ENCODE measurements at places on chromosomes 7 and 10.

DNA sequence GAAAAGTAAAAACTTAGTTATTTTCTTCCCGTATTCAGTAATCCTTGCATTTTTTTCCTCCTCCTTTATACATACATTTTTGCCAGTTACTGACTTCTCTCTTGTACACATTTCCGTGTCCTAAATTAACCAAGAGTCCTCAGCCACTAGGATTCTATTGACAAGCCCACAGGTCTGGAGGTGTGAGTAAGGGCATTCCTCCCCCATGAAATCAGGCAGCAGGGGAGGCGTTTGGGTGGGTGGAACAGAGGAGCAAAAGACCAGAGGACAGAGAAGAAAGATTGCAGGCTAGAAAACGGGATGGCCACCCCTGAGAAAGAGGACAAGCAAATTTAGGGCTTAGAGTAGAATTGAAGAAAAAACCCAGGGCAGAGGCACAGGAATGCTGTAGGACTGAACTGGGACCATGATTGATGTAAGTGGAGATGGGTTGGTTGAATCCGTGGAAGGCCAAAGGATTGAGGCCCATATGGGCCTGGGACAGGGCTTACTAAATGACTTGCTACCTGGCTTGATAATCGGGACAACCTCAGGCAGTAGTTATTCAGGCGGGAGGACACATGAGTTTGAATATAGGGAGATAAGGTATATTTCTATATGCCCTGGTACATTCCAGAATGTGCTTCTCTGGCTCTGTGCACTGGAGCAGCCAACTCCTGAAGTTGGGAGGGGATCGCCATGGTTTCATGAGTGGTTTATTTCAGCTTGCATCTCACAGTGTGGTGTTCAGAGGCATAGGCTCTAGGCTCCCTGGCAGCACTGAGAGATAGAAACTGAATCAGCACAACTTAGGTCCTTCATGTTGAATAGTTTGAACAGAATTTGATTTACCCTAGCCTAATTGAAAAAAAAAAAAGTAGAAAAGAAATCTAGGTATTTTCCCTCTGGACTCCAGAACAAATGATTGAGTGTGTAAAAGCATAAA lies 28.0 kb downstream of the IKZF1 start:
- no peak for DNase-seq

DNA sequence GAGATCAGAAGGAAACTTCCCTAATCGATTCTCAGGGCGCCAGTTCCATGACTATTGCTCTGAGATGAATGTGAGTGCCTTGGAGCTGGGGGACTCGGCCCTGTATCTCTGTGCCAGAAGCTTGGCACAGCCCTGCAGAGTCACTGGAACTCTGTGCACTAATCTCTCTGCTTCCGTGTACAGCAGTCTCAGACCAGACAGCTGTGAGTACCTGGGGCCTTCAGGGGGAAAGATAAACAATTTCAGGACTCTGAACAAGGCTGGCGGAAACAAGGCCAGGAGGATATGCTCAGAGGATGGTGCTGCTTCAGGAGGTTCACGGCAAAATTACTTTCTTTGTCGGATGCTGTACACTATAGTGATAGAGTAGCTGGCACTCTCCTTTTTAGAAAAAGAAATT lies 131.7 kb upstream of the PRSS58 start:
- DNase-seq, result no peak

DNA sequence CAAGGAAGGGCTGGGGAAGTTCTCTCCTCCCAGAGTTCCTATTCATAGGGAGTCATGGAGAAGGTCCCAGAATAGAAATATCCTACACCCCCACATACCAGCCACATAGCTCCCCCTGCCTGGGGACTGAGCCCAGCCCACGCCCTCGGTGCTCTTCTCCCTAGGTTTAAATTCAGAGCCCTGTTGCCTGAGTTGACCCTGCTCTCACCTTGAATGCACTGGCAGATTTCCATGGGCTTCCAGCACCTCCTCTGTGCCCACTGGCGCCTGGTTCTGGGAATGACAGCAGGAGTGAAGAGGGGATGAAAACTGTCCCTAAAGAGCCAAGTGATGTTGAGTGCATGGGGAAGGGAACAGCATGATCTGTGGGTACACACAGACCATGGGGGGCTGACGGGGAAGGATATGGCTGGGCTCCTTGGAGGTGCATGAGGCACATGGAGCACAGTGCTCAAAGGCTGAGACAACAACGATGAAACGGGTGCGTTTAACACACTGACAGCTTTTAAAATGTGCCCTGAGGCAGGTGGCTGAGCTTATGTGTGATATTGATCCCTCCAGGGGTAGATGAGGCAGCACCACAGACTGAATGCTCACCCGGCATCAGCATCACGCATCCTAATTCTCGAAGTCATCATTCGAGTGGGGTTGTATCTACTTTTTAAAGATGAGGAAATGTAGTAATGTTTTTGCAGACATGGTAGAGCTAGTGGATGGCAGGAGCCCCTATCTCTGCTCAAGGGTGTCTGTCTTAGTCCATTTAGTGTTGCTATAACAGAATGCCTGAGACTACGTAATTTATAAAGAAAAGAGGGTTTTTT lies 53.7 kb upstream of the IGFBP3 start:
- DNase-seq, result no peak

DNA sequence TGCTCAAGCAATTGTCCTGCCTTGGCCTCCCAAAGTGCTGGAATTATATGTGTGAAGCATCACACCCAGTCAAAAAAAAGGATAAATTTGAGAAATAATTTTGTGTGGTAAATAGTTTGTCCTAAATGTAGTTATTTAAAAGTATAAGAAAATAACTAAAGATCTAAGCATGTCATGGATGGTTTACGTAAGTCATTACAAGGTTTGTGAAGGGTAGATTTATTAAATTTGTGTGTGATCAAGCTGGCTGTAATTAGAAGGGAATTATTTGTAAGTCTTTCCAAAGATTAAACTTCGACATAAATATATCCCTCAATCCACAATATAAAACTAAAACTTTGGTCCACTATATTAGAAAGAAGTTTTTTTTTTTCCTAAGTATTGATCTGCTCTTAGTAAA lies 28.6 kb downstream of the ORC5 start:
- DNase-seq, result no peak

DNA sequence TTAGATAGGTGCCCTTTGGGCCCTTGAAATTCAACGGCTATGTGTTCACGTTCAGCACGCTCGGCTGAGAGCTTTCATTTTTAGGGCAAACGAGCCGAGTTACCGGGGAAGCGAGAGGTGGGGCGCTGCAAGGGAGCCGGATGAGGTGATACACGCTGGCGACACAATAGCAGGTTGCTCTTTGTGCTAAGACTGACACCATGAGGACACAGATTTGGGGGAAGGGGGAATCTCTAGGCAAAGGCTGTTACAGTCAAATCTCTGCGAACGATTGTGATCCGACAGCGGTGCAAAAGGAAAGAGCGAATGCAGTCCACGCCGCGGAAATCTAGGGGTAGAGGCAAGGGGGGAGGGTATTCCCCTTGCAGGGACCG lies 667 bp downstream of the KLLN start:
- DNase-seq, result no peak

DNA sequence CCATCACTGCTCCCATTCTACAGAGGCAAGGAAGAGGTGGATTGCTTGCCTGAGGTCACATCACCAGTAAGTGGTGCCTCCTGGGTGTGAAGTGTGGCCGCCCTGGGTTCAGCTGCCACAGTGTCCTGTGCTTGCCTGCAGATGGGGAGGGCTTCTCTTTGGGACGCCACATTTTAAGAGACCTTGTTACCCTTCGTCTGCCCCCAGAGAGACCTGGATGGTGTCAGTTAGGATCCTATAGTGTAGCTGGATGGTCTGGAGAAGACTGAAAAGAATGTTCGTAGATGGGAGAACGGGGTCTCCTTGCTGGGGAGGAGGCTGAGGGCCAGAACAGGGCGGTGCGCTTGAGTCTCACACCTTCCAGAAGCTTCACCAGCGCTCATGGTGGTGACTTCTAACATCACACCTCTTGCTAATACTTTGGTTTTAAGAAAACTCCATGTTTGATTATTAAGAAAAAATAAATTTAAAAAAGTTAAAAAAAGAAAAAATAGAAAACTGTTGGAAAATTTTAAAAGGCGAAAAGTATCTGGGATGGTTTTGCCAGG lies 2.3 kb downstream of the DOCK1 start:
- DNase-seq, result no peak

- DNase-seq, result no peak
Observed at GRCh38 chr10:62352356-62352970, 21.7 kb upstream of the ZNF365 start.

DNA sequence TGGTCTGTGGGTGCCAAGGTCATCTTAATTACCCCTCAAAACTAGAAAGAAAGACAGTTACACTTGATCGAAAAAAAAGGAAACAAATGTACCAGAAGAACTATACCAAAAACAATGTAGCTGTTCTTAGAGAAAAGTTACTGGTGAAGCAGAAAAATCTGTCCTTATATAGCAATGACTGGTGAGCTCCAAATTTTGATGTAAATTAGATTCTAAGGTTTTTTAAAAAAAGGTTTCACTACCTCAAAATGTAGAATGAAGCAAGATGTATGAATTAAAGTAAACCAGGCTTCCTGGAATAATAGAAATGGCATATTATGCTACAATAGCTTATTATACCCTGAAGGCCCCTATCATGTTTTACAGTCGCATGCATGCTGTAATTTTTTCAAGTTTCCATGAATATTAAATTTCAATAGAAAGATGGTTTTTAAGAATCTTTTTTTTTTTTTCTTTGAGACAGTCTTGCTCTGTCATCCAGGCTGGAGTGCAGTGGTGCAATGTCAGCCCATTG lies 28.4 kb upstream of the FKBP9 start:
- DNase-seq, result no peak

DNA sequence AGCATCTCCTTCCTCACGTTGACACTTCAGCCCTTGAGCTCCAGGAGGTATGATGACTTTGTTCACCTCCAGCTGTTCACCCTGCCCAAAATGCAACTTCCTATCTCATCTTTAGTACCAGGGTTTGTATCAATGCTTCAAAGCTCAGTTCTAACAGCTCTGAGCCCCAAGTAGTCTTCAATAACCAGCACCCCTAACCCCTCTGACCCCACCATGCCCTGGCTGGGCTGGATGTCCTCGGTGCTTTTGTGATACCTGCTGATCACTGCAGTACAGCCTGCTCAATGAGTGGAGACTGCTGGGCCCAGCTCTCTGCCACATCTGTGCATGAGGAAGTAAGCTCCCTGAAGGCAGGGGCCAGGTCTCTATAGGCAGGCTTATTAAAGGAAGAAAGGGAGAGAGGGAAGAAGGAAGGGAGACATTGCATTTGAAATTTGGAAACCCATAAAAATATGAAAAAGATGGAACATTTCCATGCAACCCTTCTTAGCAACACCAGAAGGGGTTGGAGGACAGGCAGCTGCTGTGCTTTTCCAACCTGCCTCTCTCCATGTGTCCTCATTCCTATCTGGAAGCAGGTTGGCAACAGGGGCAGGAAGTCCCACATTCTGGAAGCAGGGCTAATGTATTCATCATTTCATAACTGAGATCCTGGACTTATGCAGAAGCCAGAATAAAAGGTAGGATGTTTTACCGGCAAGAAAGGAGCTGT lies 756.1 kb downstream of the GRID1 start:
- no peak for DNase-seq

- DNase-seq, result no peak
Observed at GRCh38 chr10:58776568-58777318, 264.1 kb downstream of the BICC1 start.

- DNase-seq, result no peak
Observed at GRCh38 chr7:149495785-149496641, 1.6 kb downstream of the ZNF746 start.

GRCh38 chr7:101399759-101400158 lies 37.1 kb downstream of the COL26A1 start:
- DNase-seq, result no peak

GRCh38 chr10:109992485-109992884 lies 15.3 kb upstream of the ADD3 start:
- no peak for DNase-seq

DNA sequence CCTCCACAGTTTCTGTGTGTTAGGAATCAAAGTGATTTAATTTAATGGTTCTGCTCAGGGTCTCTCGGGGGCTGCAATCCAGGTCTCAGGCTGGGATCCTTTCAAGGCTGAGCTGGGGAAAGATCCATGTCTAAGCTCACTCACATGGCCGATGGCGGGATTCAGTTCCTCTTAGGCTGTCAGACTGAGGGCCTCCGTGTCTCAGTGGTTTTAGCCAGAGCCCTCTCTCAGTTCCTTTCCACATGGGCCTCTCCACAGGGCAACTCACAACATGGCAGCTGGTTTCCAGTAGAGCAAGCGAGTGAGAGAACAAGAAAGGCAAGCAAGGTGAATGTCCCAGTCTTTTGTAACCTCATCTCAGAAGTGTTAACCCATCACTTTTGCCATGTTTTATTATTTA lies 26.9 kb downstream of the CAV1 start:
- DNase-seq, result no peak

DNA sequence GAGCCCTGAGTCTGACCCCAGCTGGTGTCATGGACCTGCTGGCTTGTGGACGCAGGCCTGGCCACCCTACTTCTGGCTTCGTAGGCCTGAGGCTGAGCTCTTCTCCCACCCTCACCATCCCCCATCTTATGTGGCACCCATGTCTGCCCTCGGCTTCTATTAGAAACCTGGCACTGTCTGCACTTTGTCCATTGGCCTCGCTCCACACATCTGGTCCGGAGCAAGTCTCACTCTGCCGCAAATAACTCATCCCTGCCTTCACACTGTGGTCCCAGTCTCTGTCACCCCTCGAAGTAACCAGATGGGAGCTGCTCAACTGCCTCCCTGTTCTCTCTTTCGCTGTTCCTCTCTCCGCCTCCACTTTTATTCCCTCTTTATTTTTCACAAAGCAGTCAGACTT lies 78.6 kb downstream of the TRRAP start:
- no peak for DNase-seq

DNA sequence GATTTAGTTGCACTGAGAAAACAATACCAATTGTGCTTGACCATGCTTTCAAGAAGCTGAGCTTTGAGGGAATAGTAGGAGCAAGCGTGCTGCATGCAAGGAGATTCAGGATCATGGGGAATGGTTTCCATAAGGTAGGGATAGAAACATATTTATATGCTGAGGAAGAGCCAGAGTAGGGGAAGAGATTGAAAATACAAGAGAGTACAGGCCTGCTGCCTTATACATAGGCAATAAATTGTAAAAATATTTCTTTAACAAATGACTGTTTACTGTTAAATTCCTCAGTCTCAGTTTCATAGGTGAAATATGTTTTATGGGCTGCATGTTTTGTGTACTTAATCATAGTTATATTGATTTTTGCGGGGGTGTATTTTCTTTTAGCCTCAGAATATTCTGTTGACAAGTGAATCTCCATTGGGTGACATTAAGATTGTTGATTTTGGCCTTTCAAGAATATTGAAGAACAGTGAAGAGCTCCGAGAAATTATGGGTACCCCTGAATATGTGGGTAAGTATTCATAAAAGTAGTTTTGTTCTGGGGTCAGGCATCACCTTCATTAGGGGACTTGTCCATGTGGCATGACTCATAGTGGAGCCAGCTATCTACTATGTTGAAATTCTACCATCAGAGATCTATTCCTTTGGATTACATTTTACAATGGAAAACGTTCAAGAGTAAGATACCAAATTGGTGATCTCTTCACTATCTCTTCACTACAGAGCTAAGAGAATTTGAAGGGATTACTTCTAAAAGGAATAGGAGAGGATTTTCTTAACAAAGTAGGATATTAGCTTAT lies 36.5 kb downstream of the STK17A start:
- no peak for DNase-seq
